ENCODE measurements at places on chromosomes 4 and X. TPM values are rescaled to one million over a fixed set of nuclear protein-coding genes. Genes with fewer than 3 reads are reported as not detected.

DNA sequence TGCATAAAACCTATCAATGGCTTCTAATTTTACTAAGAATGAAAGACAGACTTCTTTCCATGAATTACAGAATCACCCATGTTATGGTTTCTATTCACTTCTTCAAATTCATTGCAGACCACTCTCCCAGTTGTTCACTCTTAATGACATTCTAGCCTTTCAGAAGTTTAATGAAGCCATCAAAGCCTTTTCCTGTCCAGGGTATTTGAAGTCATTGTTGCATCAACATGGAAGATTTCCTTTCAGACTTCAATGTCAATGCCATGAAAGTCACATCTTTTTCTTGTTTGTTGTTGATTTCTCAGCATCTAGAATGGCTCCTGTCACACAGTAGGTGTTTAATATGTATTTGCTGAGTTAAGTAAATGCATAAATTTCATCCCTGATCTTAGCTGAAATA is 48.1 kb upstream of the ARSJ start:
- DNase-seq, result no peak
- H3K4me3 ChIP-seq, result no peak overlapping the region
- H3K27me3 ChIP-seq, result no peaks in the 10 kb centered on the region
- H3K36me3 ChIP-seq, result no peaks in the 10 kb centered on the region
- H3K27ac ChIP-seq, result no peak overlapping the region

- no peaks in the 10 kb centered on the region for H3K4me1 ChIP-seq
- H3K27me3 ChIP-seq, result no peaks in the 10 kb centered on the region
- H3K27ac ChIP-seq, result no peak overlapping the region
- no peak overlapping the region for H3K4me3 ChIP-seq
- DNase-seq, result no peak
Measured at GRCh38 chr4:156992943-156993342, 21.3 kb upstream of the PDGFC start.

Gene BMPR1B
- total RNA-seq, result not detected

GRCh38 chr4:21226637-21227538 is 526.6 kb downstream of the PACRGL start:
- no peaks in the 10 kb centered on the region for H3K4me1 ChIP-seq
- H3K4me3 ChIP-seq, result no peak overlapping the region
- DNase-seq, result no peak
- no peak overlapping the region for H3K27ac ChIP-seq

Gene TEX11
- total RNA-seq, result not detected
